ENCODE measurements at places on chromosomes 2 and 18.

GRCh38 chr2:22536133-22536532 lies 848.8 kb upstream of the KLHL29 start:
- DNase-seq, result no peak

GRCh38 chr2:113118263-113118657 lies 9.1 kb upstream of the IL1RN start:
- DNase-seq, result no peak

DNA sequence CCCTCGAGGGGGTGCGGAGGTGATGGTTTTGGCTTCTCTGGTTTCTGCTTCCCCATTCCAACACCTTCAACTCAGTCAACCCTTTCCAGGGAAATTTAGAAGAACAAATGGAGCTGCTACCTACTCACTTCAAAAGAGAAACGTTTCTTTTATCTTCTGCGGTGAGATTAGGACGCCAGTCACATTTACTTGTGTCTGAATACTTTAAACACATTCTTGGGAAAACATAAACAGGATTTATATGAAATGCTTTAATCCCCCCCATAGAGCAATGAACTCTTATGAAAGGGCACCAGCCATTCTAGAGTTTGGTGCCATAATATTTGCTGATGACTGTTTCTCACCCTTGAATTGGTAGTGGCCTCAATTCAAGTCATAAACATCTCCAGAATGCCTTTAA lies 253.2 kb upstream of the APCDD1 start:
- DNase-seq, result no peak

DNA sequence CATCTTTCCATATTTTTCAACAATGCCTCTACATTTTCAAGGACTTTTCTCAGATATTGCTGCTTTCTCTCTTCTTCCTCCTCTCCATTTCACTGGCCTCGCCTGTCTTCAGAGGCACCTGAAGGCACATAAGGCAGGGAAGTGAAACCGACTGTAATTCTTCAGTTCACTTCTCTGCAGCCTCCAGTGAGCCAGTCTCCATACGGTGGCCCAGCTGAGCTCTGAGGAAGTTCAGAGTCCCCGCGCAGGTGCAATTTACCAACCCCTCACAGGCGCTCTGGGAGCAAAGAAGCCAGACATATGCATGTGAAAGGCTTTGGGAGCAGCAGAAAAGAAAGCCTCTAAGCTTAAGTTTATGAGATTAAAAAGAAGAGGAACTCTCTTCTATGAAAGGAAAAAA lies 12.4 kb downstream of the KLHL14 start:
- DNase-seq, result no peak

- peak; percentile 17 for DNase-seq
Observed at GRCh38 chr2:222613715-222614331, 42.1 kb downstream of the FARSB start.

- DNase-seq, result no peak
Observed at GRCh38 chr2:231411237-231411636, 15.7 kb downstream of the B3GNT7 start.

GRCh38 chr2:34105006-34105767 lies 506.1 kb upstream of the FAM98A start:
- no peak for DNase-seq

DNA sequence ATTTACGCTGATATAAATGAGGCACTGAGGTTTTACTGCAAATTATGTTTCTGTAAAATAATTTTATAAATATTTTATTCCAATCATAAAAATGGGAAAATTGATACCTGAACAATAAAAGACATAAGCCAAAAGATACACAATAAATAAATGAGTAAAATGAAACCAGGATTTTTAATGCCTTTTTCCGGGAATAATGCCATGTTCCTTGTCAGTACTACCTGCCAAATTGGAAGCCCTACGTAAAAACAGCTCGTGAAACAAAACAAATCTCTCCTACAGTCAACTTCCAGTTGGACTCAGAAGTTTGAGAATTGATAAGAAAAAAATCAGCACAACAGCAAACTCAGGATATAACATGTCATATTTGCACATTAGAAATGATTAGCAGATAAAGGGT lies 18.0 kb downstream of the GALNT3 start:
- no peak for DNase-seq

- DNase-seq, result no peak
Observed at GRCh38 chr2:37323781-37324535, 675 bp downstream of the PRKD3 start.

- DNase-seq, result no peak
Observed at GRCh38 chr2:176814740-176815367, 397.7 kb upstream of the HNRNPA3 start.

GRCh38 chr2:236355911-236356310 lies 91.7 kb upstream of the ASB18 start:
- DNase-seq, result no peak

DNA sequence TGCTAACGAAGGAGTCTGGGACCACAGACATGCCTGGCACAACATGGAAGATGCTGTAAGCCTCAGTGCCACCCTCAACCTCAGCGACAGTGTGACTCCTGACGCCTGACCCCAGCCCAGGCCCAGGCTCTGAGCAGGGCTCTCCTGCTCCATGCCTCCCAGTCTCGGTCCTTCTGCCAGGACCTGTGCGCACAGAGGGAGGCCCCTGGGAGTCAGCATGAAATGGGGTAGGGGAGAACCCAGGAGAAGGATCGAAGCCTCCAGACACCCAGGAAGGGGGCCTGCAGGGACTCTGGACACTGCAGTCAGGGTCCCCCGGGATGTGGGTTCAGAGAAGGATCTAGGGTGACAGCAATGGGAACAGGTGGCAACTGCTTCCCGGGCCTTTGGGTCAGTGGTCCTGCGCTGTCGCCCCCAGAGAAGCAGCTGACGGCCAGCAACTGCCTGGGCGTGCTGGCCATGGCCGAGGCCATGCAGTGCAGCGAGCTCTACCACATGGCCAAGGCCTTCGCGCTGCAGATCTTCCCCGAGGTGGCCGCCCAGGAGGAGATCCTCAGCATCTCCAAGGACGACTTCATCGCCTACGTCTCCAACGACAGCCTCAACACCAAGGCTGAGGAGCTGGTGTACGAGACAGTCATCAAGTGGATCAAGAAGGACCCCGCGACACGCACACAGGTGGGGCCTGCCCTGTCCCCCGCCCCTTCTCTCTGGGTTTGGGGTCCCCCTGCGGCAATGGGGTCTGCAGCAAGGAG lies 233.9 kb downstream of the ATAD2B start:
- DNase-seq, result no peak

GRCh38 chr18:43847164-43848091 lies 570.1 kb upstream of the SYT4 start:
- no peak for DNase-seq

DNA sequence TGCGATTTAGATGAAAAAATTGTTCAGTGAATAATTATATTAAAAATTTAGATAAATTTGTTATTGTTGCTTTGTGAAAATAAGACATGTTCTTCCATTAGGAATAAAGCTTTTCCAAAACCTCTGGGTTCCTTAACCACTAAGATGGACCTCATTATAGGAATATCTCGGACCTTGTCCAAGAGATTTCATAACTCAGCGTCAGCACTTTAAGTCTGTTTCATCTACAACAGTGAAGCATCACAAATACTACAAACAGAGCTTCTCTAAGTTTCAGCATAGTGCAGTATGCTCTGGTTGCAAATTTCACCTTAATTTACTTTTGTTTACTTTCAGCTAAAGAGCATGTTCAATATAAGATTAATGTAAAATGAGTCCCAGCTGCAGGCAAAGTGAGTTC lies 150.3 kb downstream of the UBE2E3 start:
- no peak for DNase-seq

DNA sequence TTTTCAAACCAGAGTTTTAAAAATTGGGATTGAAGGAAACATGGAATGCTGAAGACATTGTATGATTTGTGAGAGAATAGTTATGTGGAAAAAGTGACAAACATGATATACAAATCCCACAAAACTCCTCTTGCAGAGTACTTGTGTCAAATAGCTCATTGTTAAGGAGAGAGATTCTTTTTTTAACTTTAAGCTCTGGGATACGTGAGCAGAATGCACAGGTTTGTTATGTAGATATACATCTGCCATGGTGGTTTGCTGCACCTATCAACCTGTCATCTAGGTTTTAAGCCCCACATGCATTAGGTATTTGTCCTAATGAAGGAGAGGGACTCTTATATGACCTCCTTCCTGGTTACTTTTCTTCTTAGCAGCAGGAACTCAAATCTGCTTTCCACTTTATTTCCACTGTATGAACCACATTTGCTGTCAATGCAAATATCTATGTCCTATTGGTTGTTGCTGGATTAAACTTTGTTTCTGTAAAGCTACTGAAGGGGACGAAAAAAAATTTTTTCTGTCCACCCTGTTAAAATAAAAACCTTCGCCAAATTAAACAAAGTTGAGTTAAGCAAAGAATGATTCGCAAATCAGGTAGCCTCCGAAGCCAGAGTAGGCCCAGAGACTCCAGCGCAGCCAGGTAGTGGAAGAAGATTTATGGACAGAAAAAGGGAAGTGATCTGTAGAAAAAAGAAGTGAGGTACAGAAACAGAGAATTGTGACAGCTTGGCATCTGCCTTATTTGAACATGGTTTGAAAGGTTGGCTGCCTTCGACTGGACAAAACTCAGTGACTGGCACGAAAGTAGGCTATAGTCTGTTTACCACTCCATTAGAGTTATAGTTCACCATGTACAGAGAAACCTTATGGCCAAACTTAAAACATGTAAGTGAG lies 430.1 kb upstream of the CHST9 start:
- no peak for DNase-seq

GRCh38 chr18:75185460-75185859 lies 23.5 kb downstream of the PTGR3 start:
- no peak for DNase-seq

GRCh38 chr18:3217948-3218647 lies 1.7 kb downstream of the MYOM1 start:
- no peak for DNase-seq

DNA sequence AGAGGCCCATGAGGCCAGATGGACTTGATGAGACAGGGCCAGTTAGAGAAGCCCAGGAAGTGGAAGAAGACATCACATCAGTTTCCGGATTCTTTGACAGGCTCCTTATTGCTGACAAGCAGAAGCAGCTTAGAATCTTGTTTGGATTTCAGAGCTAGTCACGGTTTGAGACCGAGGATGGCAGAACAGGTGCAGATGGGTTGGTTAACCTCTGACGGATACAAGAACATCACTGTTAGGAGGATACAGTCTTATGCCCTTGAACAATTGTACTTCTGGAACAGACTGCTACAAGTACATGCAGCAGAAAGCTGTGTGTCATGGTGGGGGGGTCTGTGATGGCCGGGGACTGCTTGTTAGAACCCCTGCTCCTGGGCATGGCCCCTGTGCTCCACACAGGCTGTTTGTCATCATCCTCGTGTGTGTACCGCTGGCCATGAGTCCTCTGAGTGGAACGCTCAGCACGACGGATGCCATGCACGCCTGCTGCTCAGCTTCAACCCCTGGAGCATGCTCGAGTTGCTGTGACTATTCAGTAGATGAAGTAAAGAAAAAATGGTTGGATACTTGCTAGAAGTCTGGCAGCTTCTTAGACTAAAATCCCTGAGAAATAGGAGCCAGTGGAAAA lies 217.7 kb downstream of the SH3RF3 start:
- DNase-seq, result no peak

DNA sequence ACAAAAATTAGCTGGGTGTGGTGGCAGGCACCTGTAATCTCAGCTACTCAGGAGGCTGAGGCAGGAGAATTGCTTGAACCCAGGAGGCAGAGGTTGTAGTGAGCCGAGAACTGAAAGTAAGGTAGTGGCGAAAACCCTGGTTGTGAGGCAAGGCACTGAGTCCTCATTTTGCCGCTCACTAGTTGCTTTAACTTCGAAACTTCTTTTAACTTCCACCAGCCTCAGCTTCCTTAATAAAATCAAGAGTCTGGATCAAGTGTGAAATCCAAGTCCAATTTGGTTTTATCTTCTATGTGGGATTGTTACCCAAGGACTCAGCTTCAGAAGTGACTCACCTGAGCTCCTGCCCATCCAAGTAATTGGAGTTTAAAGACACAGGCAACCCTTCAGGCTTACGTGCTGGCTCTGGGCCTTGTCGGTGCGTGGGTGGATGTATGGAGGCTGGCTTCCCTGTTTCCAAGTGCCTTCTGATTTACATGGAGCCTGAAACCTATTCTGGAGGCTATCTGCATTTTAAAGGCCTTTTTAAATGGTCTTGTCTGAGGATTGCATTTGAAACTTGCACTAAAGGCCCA lies 374.2 kb upstream of the ID2 start:
- no peak for DNase-seq

DNA sequence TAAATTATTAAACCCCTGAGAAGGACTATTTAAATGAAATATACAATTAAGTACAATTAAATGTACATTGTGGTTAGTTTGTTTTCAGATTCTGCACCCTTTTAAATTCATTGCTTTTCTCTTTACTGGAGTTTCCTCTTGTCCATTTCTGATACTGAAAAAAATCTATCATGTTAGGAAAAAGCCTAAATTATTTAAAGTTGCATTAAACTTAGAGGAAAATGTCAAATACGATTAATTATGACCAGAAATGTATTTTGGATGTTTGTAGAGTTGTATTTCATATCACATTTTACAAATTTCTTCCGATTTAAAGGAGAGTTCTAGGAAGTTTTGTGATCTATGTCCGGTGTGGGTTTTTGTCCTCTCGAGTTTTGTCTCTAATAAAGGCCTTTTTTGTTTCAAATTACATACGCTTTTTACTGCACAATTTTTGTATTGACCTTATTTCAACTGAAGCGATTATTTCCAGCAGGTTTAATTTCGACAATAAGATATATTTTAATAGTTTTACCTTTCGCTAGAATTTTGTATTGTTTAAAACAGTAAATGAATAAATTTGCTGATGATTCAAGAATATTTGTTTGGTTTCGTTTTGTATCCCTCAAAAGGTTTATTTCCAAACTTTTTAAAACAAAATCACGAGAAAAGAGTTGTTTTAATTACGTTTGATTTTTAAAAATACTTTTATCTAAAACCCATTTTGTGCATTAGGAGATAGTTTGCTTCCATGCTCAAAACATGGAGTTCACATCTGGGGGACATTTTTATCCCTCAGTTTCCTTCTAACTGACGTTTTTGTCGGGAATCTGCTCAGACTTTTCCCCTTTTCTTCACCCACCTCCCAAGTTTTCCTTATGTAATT lies 3.3 kb upstream of the SATB2 start:
- no peak for DNase-seq

GRCh38 chr2:63696496-63696895 lies 107.7 kb downstream of the MDH1 start:
- DNase-seq, result no peak

DNA sequence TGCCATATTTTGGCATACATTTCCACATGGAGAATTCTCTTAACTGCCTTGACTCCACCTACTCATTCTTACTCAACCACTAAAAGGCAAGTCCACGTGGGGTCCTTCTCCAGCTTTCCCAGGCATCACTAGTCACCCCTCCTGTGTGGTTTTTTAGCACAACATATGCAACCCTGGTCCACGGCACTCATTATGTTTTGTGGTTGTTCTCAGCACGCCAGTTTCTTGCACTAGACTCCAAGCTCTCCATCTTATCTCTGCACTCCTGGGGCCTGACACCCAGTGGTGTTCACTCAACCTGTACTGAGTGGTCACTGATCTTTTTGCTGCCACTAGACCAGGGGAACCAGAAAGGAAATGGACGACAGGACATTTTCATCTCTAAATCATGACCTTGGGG lies 18.0 kb downstream of the MARCHF4 start:
- no peak for DNase-seq

- no peak for DNase-seq
Observed at GRCh38 chr2:106356291-106356690, 111.9 kb downstream of the RGPD3 start.

GRCh38 chr2:200702646-200703118 lies 109.0 kb upstream of the BZW1 start:
- DNase-seq, result no peak
